ENCODE measurements at places on chromosomes 11 and 22. TPM values are rescaled to one million over a fixed set of nuclear protein-coding genes. Genes with fewer than 3 reads are reported as not detected.

DNA sequence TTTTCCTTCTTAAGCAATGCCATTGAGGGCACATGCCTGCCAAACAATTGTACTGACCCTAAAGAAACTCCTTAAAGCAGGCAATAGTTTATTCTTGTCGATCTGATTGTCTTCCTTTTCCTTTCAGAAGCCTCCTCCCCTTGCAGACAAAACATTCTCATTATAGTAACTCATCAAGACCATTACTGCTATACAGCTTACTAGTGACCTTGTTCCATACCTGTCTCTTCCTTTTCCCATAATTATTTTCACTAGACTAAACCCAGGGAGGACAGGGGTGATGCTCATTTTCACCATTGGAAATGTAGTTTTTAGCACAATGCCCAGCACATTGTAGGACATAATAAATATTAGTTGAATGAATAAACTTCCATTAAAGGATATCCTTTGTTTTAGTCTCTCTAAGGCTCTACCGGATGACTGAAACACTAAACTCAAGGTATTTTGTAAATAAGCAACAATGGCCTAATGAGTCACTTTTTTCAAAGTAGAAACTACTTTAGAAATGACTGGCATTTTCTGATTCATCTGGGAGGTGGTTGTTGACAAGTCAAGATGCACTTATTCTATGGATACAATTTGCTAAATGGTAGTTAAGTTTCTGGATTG is 9.3 kb upstream of the MSANTD4 start:
- no peak for DNase-seq

- no peak for DNase-seq
Observed at GRCh38 chr11:3641191-3641590, 601 bp downstream of the ART5 start.

DNA sequence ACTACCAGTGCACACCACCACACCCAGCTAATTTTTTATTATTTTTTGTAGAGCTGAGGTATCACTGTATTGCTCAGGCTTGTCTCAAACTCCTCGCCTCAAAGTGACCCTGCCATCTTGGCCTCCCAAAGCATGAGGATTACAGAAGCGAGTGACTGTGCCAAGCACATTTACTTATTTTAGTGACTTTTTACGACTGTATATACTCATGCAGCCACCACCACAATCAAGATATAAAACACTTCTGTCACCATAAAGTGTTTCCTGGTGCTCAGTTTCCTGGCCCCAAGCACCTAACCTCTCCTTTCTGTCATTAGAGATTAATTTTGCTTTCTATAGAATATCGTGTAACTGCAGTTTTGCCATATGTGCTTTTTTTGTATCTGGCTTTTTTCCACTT is 25.9 kb downstream of the ELP4 start:
- no peak for DNase-seq

- DNase-seq: no peak
Observed at GRCh38 chr11:17244046-17244445, 32.5 kb upstream of the NUCB2 start.

GRCh38 chr11:85620256-85620655 is 6.9 kb downstream of the DLG2 start:
- DNase-seq: no peak

- no peak for DNase-seq
Observed at GRCh38 chr11:27473017-27473406, 422 bp upstream of the LGR4 start.

DNA sequence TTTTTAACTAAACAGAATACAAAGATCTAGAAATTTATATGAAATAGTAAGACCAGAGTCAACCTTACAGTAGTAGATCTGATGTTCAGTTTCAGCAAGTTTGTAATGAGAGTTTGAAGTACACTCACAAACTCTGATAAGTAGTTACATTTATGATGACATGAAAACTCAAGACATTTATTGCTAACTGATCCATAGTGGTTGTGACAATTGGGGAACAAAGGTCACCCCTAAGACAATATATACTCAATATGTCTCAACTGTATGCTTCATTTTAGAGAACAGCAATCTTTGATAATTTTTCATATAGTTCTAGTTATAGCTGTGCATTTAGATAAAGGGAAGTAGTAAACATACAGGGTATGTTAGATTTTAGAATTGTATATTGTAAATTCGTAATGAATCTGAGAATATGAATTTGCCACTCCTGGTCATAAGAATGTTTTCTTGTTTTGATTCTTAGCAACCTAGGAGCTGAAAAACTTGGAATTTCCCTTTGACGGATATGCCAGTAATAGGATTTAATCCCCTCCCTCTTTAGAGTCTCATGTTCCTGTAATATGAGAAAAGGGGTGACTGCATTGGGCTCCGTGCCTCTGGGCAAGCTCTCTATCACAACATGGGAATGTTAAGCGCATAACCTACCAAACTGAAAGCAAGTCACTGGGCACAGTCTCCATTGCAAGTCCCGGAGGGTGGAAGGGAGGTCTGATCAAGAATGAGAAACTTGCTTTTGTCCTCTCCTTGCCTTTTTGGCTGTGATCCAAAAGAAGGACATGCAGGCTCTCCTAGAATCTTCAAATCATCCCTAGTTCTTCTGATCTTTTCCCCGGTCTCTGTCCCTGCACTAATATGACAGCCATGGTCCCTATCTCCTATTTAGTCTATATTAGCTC is 11.4 kb downstream of the OR10D3 start:
- DNase-seq: no peak

DNA sequence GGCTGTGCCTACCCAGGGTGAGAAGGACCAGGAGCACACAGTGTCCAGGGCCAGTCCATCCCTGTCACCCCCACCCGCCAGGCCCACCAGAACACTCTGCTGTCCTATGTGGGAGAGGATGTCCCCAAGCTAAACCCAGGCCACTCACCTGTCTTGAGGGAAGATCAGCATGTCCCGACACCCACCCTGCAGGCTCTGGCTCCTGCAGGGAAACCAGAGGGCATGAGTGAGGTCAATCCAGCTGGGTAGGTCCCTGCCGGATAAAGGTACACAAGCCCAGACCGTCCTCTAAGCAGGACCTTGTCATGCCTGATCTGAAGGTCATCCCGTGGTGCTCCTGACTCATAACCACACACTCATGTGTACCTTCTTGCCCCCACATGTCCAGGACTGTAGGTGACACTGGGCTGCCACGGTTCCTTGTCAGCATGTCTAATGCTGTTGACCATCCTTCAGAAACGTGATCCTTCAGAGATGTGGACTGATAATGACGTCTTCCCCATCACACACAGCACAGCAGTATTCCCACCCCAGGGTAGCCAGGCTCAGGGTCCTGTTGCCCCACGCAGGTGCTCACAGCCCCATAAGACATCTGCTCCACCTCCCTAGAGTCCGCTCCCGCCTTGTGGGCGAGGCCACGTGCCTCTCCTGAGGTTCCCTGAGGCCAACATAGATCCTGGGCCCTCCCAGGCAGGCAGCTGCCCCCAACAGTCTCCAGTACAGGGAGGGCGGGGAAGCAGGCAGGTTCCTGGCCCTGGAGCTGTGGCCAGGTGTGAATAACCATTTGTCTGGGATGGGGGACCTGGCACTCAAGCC is 6.1 kb downstream of the ARVCF start:
- DNase-seq: no peak

GRCh38 chr11:75565221-75565814 is 3.3 kb downstream of the SERPINH1 start:
- peak; percentile 80 for DNase-seq

Gene FAM181B
- 1.7 TPM for total RNA-seq

Gene MAP6
- 5.9 TPM for total RNA-seq

Gene SLC1A2
- total RNA-seq: 1.3 TPM

Gene OLFML1
- total RNA-seq: 16.5 TPM

Gene KLHL35
- 1.1 TPM for total RNA-seq

Gene PANX1
- 16.2 TPM for total RNA-seq

Gene NXPE1
- total RNA-seq: not detected

Gene RIMBP3C
- 0.05 TPM for total RNA-seq

Gene FAM180B
- 0.41 TPM for total RNA-seq

Gene MUC5AC
- not detected for total RNA-seq

Gene SUSD2
- 7.5 TPM for total RNA-seq

Gene SHANK3
- total RNA-seq: 34.1 TPM

Gene NOX4
- 5.2 TPM for total RNA-seq

Gene SYCE3
- total RNA-seq: not detected

Gene OR8D4
- not detected for total RNA-seq
